ENCODE measurements at places on chromosomes 5 and 9. TPM values are rescaled to one million over a fixed set of nuclear protein-coding genes. Genes with fewer than 3 reads are reported as not detected.

TAS2R1 gene
- total RNA-seq = not detected

DYNC2I2 gene
- total RNA-seq = 11.4 TPM

- DNase-seq = no peak
Observed at GRCh38 chr5:142065273-142065672, 43.3 kb upstream of the NDFIP1 start.

MORN5 gene
- not detected for total RNA-seq

DNA sequence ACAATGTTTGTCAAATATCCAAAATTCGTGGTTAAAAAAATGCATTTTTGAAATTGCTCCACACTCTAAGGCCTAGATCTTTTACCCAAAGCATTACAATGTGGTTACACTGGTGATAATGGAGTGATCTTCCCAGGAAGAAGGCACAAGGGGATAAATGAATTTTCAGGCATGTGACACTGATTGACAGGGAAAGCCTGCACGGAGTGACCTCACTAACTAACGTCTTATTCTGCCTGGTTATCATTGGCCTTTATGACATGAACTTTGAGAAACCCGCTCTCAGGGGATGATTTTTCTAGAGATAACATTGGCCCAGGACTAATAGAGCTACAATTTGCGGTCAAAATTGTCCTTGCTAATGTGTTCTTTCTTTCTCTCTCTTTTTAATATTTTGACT, 137.6 kb downstream of the PRKACG start:
- no peak for DNase-seq

DNA sequence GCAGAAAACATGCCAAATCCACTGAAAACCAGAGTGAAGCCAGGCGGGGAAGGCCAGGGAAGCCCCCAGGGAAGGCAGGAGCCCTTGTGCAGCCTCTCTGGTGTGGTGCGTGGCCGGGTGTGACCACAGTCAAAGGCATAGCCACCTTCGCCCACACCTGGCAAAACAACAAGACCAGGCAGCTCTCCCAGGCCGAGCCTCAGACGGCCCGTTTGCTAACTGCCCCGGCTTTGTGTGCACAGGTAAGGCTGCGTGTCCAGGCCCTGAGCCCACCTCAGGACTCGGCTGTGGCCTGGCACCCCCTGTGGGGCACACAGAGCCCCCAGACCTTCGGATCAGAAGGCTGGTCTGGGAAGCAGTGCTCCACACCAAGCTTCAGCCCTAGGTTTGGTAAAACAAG, 6.1 kb downstream of the TMEM250 start:
- no peak for DNase-seq

GRCh38 chr9:129206905-129207304, 28.8 kb upstream of the IER5L start:
- DNase-seq = no peak

TAF11L9 gene
- not detected for total RNA-seq

- no peak for DNase-seq
Observed at GRCh38 chr5:172078726-172079345, 72.4 kb upstream of the FBXW11 start.

DNA sequence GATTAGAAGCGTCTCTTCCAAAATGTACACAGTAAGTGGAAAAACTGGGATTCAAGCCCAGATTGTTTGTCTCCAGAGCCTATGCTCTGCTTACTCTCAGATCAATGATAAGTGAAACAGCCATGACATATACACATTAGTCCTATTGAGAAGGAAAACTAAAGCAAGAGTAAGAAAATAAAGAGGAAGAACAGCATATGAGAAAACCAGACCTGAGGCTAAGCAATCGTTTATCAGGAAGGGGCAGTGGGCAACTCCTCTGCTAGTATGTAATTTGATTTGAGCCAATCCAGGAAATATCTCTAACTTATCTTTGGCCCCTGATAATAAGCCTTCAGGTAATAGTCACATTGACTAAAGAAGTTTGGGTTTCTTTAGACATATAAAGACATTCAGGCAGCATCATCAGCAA, 789.9 kb upstream of the C9orf72 start:
- DNase-seq = no peak

PCDHGB2 gene
- 0.55 TPM for total RNA-seq

DNA sequence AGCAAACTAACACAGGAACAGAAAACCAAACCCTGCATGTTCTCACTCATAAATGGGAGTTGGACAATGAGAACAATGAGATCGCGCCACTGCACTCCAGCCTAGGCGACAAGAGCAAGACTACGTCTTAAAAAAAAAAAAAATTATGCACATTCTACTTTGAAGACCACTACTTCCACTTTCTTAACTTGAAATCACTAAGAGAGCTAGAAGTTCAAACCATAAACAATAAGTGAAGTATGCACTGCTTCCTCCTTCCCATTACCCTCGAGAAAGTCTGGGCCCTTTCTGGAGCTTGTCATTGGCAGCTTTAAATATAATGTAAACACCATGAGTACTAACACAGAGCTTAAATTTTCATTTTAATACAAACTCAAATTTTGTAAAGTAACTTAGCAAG, 94.9 kb downstream of the TLE1 start:
- no peak for DNase-seq

DNA sequence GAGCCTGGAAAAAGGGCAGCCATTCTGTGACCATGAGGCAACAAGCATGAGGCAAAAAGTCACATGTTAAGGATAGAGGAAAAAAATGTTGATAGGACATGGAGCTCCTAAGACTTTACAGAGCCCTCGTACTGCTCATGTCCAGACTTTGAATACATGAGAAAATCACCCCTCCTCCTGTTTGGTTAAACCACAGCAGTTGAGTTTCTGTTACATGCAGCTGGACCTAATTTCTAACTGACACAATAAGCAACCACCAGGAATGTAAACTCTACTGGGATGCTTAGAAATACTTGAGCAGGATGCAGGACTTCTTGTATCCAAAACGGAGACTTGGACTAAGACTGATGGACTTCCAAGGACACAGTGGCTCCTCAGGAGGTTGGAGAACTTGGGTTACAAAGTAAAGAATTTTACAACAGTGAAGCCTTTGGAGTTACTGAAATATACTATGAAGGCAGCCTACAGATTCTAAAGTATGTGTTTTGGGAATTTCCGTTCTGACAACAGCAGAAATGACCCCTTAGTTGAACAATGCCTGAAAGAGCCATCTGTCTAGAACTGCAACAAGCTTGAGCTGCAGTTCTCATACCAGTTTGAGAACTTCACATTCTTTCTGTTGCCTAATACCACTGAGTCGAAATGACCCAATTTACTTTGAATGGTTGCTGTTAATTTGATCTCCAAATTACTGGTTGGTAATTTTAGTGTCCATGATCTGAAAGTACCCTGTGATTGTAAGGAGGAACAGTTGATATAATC, 268.9 kb downstream of the PIK3R1 start:
- DNase-seq = no peak

- no peak for DNase-seq
Observed at GRCh38 chr9:111868475-111868874, 28.1 kb upstream of the UGCG start.

DNA sequence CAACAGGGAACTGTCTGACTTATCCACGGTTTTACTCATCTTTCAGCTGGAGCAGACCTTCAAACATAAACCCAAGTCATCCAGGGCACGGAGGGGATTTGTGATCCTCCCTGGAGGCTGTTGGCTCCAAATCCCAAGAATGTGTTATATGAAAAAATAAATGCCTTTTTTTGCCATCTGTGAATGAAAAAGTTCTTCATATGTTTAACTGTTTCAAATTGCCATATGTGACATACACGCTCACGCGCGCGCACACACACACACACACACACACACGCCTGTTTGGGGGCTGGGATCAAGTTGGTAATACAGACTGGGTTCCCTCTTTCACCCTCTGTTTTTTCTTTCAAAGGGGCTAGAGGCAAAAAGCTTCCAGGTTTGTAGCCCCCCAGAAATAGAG, 164.4 kb upstream of the EFNA5 start:
- DNase-seq = no peak

DNA sequence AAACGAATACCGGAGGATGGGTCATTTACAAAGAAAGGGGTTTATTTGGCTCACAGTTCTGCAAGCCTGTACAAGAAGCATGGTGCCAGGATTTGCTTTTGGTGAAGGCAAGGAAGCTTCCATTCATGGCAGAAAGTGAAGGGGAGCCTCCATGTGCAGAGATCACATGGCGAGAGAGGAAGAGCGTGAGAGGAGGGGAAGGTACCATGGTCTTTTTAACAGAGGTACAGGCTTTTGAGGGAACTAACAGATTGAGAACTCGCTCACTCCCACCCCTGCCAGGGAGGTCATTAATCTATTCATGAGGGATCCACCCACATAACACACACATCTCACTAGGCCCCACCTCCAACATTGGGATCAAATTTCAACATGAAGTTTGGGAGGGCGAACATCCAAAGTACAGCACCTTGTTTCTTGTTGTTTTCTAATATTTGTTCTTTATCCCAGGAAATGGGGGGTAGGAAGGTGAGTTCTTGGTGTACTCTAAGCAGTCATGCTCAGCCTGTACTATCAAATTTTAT, 18.5 kb downstream of the TMC1 start:
- DNase-seq = no peak

DNA sequence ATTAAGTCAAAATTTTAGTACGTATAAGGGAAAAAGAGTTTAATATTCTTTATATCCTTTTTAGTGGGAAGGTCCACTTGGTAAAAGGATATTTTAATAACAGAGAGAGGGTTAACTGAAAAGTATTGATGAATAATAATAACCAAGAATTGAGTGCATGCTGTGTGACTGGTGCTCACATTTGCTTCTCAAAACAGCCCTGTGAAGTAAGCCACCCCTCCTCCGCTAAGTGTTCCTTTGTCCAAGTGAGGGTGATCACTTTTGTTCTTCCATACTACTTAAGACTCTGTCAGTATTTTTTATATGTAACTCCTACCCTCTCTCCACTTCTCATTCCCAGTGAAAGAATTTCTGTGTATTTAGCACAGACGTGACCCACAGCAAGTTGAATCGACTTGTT, 51.5 kb downstream of the SLC44A1 start:
- no peak for DNase-seq

DNA sequence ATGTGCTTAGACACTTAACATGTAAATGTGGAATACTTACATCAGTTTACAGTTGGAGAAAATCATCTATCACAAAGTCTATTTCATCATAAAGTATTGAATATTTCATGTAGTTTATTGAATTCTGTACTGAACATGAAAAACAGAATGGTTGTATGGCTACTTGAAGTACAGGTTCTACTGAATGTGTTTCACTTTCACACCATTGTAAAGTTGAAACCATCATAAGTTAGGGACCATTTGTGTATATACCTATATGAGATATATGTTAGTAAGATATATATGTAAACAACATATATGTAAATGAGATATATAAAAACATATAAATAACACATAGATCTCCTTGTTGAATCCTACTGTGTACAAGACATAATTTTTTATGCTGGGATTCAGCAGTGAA, 63.0 kb upstream of the TAF11L2 start:
- DNase-seq = no peak

GRCh38 chr5:54867310-54867944, 118.0 kb downstream of the ESM1 start:
- no peak for DNase-seq

GRCh38 chr9:69895185-69895584, 74.6 kb downstream of the CFAP95 start:
- no peak for DNase-seq

C5orf52 gene
- total RNA-seq = not detected

DNA sequence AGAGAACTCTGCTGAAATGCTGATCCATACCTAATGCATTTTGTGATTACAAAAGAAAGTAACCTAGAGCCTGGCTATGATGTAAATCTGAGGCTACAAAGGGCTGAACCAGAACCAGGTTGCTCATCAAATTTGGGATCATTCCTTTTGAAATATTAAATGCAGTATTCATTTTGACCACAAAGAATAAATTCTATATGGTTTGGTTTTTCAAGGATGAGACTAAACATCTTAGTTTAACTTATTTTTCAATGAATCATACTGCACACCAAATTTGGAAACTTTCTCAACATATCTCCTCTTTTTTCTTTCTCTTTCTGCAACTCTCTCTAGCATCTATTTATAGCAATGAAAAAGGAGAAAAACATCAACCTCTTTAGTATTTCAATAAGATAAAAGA, 46.5 kb downstream of the CEMIP2 start:
- DNase-seq = no peak

DNA sequence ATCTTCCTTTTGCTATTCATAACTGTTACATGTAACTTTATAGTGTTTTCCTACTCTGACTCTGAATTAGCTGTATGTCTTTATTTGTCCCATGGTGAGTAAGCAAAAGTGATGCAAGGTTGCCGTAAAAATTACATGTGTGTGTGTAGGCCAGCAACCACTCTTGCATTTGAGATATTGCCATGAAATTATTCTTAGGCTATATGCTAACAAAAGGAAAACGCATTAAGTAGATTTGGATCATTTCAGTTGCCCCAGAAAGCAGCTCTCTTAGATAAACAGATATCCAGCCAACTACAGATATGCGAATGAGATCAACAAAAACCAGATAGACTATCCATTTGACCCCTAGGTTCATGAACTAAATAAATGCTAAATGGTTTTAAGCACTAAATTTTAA, 73.6 kb downstream of the CYLC2 start:
- DNase-seq = no peak

PKD2L2 gene
- total RNA-seq = 0.70 TPM

DNA sequence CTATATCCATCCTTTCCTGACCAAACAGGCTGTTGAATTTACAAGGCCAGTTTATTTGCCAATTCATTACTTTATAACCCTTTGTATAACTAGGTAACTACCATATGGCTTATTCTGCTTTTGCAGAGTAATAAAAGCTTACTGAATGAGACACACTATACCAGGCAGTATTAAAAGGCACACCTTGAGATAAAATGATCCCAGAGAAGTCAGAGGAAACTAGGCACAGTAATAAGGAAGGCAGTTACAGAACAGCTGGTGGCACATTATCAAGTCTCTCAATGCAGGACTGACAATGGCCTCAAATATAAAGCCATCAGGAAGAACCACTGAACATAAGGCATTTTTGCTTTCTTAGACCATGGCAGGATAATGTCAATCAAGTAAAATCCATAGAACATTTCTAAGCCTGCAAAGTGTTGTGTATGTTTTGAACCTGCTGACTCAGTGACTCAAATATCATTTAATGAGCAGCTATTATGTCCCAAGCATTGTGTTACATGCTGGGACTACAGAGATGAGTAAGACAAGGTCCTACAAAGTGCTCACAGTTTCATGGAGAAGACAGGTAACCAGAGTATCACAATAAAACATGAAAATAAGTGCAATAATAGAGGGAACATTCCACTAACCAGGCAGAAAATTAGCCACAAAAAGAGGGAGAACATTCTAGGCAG, 52.5 kb downstream of the OXCT1 start:
- DNase-seq = no peak

DNA sequence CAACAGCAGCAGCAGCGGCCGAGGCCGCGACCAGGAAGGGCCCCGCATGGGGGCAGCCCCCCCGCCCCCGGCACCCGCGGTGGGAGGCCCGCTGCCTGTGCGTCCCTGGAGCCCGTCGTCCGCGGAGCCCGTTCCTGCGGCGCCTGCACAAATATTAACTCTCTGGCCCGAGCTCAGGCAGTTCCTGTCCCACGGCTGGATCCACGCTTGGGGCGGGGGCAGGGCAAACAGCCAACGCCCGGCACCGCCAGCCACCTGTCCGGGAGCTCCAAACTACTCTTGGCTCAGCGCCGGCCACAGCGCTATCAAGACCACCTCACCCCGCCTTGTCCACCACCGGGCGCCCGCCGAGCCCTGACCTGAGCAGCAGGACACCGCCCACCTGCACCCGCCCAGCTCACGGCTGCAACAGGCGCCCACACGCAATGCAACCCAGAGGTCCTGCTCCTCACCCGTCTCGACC, at the start of gene LRRC26:
LRRC26 (minus strand) TSS at position 156 of the 463 bp plus-strand sequence; CDS start at position 48, 108 bp downstream.
- DNase-seq = no peak
